HuH-7 (cell line): ENCODE measurements at places on chromosomes 7 and 10.

DNA sequence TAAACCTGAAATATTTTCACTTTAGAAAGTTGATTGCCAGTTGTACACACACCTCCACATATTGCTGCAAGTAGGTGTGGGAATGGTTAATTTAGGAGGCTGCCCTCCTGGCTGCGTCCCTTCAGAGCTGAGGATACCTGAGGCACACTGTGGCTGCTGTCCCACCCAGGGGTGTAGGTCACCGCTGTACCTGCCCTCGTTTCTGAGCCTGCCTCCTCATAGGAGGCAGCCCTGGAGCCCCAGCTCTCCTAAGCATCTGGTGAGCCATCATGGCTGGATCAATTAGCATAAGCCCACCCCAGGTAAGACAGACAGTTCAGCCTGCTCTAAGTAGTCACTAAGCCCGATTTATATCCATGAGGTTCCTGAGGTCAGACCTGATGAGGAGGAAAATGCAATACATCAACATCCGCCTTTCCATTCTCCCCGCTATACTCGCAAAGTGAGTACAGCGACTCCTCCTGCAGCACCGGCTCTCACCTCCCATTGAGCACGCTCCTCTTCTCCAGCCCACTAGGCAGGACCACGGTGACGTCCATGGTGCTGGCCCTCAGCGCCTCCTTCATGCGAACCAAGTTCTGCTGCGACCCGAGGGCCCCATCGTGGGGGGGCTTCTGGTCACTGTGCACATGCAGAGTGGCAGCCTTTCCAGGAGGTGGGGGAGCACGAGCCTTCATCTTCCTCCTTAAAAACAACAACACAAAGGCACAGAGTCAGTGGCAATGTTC, 97.2 kb downstream of the COBL start:
- DNase-seq: no peak

DNA sequence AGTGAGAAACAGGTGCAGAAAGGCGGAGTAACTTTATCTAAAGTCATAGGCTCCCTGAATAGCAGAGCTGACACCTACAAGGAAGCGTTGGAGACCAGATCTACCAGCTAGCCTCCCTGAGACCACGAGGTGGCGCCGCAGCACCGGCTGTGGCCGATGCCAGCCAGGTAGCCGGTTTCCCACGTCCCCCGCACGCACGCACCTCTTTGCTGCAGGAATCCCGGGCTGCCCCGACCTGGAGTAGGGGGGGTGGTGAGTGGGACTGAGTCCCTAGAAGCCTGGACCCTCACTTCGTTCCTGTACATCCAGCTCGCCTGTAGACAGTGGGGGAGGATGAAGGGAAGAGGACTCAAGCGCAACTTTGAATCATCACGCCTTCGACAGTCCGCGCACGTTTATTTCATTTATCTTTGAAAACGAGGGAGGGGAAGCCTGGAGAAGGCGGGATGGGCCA, 3.7 kb downstream of the ELOVL3 start:
- peak; percentile 88 for DNase-seq

DNA sequence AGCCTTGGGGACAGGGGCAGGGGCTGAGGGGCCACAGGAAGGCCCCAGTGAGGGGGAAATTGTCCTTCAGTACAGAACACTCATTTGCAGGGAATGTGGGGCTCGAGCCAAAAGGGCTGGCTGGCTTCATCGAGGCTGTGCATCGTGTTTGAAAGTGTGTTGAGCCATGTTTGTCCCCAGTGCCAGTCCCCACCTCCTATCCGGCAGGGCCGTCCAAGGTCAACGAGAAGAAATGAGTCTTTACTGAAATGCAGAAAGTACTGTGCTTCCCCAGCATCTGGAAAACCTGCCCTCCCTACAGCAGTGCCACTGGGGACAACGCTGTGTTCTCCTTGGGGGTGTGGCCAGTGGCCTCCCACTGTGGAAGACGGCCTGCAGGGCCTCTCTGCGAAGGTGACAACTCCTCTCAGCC, 214.1 kb downstream of the KLF6 start:
- DNase-seq: no peak

DNA sequence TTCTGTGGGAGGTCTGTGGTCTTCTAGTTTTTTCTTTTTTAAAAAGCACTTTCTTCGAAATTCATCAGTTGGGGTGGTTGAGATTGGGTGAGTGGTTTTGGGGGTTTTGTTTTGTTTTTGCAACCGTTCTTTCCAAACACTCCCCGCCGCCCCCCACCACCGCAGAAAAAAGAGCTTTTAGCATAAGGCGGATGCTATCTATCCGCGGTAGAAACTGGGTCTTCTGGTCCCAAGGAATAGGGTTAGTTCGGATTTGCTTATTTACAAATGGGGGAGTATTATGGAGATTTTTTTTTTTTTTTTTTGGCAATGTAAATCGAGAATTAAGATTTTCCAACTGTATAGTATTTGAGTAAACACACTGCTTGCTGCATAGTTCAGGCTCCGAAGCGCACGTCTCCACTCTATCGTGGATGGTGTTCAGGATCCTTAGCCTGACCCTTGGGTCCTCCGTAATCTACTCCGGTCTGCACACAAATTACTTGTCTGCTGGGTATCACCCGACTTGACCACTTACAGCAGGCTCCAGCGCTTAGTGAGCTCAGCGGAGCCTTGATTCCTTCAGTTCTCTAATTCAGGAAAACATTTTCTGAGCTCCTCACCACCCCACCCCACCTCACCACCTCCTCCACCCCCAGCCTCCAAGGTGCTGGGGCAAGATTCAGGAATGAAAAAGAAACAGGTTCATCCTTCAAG, 757 bp upstream of the NRCAM start:
- no peak for DNase-seq

DNA sequence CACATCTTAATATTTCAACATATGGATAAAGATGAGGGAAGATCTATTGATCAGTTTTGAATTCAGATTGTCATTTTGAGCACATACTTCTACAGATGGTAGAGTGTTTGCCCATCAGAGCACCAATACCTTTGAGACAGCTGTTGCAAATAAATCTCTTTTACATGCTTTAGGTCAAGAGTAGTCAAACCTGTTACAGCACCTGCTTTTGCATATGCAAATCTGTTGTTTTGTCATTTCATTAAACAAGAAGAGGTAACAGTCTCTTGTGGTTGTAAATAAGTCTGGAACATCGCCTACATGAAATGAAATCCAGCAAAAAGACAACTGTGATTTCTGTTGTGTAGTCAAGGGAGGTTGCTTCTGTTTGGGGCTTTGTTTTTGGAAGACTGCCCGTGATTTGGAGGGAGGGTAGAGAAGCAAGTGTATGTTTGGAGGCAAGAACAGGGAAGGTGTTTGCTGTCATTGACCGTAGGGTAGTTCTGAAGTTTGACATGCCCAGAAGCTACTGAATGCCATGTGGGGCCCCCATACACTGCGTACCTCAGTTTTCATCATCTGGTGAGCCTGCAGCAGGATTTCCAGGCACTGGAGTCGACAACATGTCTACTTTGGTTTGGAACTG, 233.6 kb upstream of the PPP1R3A start:
- DNase-seq: no peak

GRCh38 chr7:38025815-38026214, 105.4 kb downstream of the EPDR1 start:
- DNase-seq: no peak

DNA sequence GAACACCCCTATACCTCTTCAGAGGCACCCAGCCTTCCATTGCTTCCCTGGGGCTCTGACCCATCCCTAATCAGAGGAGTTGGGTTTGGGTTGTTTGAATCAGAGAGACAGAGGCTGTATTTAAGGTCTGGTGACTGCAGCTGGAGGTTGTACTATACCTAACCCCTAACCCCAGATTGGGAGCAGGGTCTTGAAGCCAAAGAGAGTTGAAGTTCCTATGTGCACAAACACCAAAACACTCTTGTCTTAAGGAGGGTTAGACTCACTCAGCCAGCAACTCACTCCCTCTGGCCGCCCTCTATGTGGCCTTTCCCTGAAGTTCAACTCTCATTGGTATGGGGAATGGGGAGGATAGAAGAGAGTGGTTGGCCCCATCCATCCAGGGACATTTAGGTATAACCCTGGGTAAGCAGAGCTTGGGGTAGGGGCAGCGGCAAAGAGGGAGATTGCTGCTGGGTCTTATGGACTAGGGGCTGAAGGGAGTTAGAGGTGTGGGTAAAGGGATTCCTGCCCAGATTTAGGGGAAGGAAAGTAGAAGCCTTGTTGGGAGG, 80.0 kb downstream of the PAX2 start:
- DNase-seq: no peak

DNA sequence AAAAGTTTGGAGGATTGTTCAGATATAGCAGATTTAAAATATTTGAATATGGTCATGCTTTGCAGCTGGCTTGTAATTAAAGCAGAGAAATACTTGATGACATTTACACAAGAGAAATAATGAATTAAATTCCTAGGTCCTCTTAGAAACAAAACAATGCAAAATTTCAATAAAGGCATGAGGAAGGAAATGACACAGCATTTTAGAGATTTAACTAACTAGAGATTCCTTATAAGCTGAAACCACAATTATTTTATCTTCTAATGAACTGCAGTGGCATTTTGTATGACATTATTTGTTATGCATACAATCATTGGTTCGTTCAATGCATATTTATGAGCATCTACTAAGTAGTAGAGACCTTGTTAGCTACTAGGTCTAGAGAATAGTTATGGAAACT, 490.9 kb downstream of the ZWINT start:
- DNase-seq: no peak

- DNase-seq: no peak
Observed at GRCh38 chr7:42552227-42552626, 315.2 kb upstream of the GLI3 start.

DNA sequence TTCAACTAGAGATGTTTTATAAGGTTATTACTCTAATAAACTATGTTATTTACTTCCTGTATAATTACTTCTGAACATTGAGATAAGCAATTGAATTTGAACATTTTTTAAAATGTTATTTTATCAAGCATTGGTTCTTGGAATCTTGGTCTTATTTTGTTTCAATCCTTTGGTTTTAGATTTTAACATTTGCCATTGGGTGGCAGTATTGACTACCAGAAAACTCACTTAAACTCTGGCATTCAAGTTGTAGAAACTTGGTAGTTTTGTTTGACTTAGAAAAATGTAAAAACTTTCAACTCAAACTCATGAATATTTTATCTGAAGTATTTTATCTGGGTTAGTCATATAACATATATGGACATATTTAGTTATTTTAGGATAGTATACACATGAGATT, 48.1 kb downstream of the ATRNL1 start:
- no peak for DNase-seq
